ENCODE measurements at places on chromosomes 1 and 21. TPM values are rescaled to one million over a fixed set of nuclear protein-coding genes. Genes with fewer than 3 reads are reported as not detected.

Gene NR1I3
- not detected for total RNA-seq

Gene SMG5
- 115 TPM for total RNA-seq

Gene HENMT1
- total RNA-seq, result 14.3 TPM

Gene SGIP1
- total RNA-seq, result not detected

Gene GNAT2
- total RNA-seq, result 0.34 TPM

Gene OR2M3
- total RNA-seq, result not detected

Gene LRRC8D
- 22.8 TPM for total RNA-seq

Gene CD1C
- 0.23 TPM for total RNA-seq

Gene CD84
- total RNA-seq, result 14.9 TPM

Gene POU3F1
- total RNA-seq, result not detected

Gene ZNF436
- 7.6 TPM for total RNA-seq

Gene KCTD3
- 0.59 TPM for total RNA-seq

Gene RIPK4
- 0.52 TPM for total RNA-seq

Data from activated naive CD4-positive, alpha-beta T cell treated with anti-CD3 and anti-CD28 coated beads, Interleukin-2, amount 50 U/mL, for 72 hours (primary cell).